Thyroid gland (tissue), 4 donors: ENCODE measurements at places on chromosomes 3 and 15. TPM values are rescaled to one million over a fixed set of nuclear protein-coding genes. Genes with fewer than 3 reads are reported as not detected.

Gene TEX9
- 49.2 TPM for total RNA-seq

Gene GOLGB1
- 102 TPM for total RNA-seq

Gene CYP1A2
- 3.0 TPM for total RNA-seq

Gene ZNF385D
- 0.49 TPM for total RNA-seq

Gene ATP13A5
- total RNA-seq = 3.0 TPM

DNA sequence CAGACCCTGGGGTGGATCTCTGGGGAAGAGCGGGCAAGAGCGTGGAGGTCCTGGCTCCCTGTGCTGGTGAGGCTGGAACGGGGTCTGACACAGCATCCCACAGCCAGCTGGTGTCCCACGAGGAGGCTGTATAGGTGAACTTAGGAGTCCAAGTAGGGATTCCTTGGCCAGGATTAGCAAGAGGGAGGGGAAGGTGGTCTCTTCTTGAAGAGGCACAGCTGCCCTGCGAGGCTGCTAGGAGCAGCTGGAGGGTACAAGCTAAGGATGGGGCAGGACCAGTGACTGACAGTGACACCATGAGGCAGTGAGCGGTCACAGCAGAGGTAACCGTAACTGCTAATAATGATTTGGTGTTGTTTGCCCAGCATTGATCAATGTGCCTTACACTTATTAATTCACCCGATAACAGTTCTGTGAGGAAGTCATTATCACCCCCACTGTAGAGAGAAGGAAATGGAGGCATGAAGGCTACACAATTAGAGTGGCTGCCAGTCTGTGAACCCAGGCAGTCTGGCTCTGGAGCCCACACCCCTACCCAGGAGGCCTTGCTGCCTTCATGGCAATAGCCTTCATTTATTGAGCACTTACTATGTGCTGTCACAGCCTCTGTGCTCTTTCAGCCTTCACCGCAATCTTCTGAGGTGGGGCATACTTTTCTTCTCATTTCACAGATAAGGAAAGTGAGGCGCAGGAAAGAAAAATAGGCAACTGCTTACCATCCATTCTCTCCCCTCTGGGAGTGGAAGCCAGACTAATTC is 59.4 kb downstream of the TMEM44 start:
- peak overlapping the region; percentile 48 for H3K27ac ChIP-seq
- no peaks in the 10 kb centered on the region for H3K36me3 ChIP-seq
- H3K27me3 ChIP-seq = no peaks in the 10 kb centered on the region
- peaks cover 8% of the 10 kb centered on the region for H3K4me1 ChIP-seq
- no peak overlapping the region for H3K4me3 ChIP-seq

DNA sequence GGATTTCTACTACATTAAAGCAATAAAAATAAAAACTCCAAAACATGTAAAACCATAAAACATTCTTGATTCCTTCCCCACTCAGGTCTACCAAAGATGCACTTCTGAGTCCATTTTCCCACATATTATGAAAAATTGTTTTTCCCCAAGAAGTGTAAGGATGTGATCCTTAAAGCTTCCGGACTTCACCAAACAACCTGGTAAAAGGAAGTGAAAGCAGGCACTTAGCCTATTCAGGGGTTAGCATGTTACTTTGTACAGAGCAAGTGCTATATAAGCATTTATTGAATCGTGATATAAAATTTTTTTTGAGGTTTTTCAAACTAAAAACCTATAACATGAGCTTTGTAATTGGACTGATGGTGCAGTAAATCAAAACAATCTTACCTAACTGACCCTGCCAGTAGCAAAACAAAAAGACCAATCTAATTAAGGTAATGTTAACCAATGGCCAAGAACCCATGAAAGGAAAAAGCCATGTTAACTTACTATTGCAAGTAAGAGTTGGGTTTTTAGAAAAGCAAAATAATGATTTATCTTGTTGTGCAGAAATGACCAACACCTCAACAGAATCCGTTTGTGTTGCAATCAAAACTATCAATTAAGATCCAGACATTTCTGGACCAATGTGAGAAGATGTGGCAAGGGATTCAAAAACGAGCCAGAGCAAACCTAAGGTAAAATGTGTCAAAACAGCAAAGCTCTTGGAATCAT is 1.8 kb downstream of the SETD2 start:
- no peak overlapping the region for H3K4me3 ChIP-seq
- H3K27ac ChIP-seq = peak overlapping the region; percentile 93
- no peaks in the 10 kb centered on the region for H3K27me3 ChIP-seq
- DNase-seq = no peak

DNA sequence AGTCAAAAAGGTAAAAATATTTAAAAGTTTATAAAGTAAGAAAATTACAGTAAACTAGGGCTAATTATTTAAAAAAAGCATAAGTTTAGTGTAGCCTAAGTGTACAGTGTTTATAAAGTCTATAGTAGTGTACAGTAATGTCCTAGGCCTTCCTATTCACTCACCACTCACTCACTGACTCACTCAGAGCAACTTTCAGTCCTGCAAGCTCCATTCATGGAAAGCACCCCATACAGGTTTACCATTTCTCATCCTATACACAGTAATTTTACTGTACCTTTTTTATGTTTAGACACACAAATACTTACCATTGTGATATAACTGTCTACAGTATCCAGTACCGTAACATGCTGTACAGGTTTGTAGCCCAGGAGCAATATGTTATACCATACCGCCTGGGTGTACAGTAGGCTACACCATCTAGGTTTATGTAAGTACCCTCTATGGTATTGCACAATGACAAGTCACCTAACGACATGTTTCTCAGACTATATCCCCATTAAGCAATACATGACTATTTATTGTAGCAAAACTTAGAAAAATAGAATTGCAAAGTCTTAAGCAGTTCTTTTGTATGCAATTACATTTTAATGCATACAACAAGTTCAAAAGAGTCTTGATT is 19.5 kb downstream of the AVEN start:
- no peak overlapping the region for H3K4me3 ChIP-seq
- H3K36me3 ChIP-seq = no peaks in the 10 kb centered on the region
- no peak overlapping the region for H3K27ac ChIP-seq

DNA sequence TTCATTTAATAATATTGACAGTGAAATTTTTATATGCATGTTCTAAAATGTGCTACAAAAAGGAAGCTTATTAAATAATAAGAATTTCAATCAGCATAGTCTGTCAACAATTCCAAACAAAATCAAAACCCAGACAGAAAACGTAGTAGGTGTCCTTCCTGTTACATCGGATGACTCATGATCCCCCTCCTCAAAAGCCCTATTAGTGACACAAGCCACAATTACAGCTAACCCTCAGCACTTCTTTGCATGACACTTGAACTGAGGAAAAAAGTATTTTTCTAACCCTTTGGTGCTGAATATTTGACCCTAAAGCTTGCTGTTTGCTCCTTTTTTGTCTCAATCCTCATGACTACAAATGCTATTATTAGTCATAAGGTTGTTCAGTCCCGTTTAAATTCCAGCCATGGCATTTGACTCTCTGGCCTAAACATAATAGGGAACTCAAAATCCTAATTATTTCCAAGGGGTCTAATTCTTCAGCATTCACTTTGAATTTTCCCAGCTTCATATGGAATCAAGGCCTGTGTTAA is 78.1 kb downstream of the COL8A1 start:
- no peak overlapping the region for H3K27ac ChIP-seq
- no peaks in the 10 kb centered on the region for H3K4me1 ChIP-seq
- H3K4me3 ChIP-seq = no peak overlapping the region
- no peak for DNase-seq

GRCh38 chr3:107025961-107026360 is 351.3 kb upstream of the CCDC54 start:
- no peak overlapping the region for H3K27ac ChIP-seq
- no peaks in the 10 kb centered on the region for H3K36me3 ChIP-seq
- DNase-seq = no peak
- H3K27me3 ChIP-seq = no peaks in the 10 kb centered on the region
- no peaks in the 10 kb centered on the region for H3K4me1 ChIP-seq

- H3K27me3 ChIP-seq = no peaks in the 10 kb centered on the region
- peak; percentile 42 for DNase-seq
- no peaks in the 10 kb centered on the region for H3K36me3 ChIP-seq
- no peak overlapping the region for H3K4me3 ChIP-seq
- H3K4me1 ChIP-seq = peaks cover 7% of the 10 kb centered on the region
- H3K27ac ChIP-seq = no peak overlapping the region
These were observed 4.5 kb downstream of the WNT5A start for GRCh38 chr3:55482496-55483195.

DNA sequence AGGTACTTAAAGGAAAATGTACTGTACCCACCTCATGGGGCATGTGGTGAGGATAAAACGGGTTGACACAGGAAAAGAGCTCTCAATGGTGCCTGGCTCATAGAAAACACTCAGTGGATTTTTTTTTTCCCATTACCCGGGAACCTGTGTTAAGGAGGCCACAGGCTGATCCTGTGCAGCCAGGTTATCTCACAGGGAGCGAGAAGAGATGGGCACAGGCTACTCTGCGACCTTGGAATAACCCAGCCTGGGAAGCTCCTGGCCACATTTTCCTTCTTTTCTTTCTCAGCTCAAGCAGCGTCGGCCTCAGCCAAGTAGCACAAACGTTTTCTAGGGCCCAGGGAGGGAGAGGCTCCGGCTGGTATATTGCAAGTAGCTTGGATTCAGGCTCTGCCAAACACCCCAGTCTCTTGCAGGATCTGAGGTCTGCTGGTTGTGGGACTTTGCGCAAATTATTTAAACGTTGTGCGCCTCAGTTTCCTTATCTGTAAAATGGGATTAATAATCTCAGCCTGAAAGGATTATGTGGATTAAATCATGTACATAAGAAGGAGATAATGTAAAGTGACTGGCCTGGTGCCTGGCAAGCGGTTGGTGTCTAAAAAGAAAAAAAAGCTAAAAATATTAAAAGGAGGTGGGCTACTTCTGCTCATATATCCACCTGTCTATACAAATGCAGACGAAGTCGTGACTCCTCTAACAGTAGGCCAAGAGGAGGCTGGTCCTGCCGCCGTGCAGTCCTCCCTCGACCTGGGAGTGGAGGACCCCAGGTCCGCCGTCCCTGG is 2.2 kb downstream of the FURIN start:
- H3K4me3 ChIP-seq = peak overlapping the region; percentile 40
- H3K27me3 ChIP-seq = no peaks in the 10 kb centered on the region
- DNase-seq = peak; percentile 38
- no peaks in the 10 kb centered on the region for H3K36me3 ChIP-seq
- H3K4me1 ChIP-seq = peaks cover 71% of the 10 kb centered on the region
